AG20443 (cell line): ENCODE measurements at places on chromosomes 4 and X.

- DNase-seq = peak; percentile 78
Measured at GRCh38 chr4:997375-998071, 4.3 kb upstream of the SLC26A1 start.

GRCh38 chr4:17347445-17347844 lies 164.4 kb downstream of the QDPR start:
- peak; percentile 71 for DNase-seq

- DNase-seq = no peak
Measured at GRCh38 chrX:153179131-153179530, at the start of gene MAGEA1. TSS of gene MAGEA1 (plus strand) at chrX:153179284. CDS start at chrX:153182390, 3,106 bp downstream.

DNA sequence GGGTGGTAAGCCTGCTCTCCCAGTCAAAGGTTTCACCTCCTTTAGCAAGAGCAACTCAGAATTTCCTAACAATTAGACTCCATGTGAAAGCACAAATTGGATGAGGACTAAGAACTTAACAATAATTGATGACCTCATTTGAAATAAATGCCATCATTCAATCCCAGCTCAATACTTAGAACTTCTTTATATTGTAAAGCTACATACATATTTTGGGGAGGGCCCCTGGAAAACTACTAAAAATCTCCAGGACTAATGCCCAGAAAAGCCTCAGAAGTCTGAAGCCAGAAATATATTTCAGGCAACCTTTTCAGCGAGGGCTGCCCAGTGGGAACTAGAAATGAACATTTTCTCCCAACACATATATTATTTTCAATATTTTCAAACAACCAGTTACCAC lies 38.1 kb downstream of the AMOT start:
- DNase-seq = no peak

GRCh38 chr4:180706766-180707165 lies 1536.4 kb upstream of the TENM3 start:
- no peak for DNase-seq

DNA sequence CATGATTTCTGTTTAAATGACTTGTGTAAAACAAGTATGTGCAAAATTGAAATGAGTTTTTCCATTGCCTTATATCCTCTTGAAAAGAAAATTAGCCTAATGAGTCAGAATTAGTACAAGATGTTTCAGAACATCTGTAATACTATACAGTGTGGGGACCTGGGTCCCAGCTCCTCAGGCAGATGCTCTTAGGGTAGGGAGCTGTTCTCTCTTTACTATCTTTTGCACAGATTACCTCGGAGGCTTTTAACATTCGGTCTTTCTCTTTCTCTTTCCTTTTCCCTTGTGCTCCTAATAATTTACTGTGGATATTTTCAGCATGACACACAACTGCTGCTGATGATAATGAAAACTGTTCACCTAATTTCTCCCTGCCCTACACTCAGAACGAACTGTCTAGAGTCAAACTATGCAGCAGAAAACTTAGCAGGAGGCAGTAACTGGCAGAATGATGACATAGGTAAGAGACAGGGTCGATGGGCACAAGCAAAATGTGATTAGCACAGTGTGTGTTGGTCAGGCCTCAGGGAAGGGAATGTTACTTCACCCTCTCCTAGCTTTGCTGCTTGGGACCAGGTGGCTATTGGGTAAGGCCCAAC lies 455.3 kb downstream of the PDHA2 start:
- DNase-seq = no peak

- DNase-seq = no peak
Measured at GRCh38 chrX:38407126-38407525, 54.7 kb downstream of the OTC start.

GRCh38 chr4:122346036-122346435 lies 32.8 kb upstream of the ADAD1 start:
- peak; percentile 8 for DNase-seq

DNA sequence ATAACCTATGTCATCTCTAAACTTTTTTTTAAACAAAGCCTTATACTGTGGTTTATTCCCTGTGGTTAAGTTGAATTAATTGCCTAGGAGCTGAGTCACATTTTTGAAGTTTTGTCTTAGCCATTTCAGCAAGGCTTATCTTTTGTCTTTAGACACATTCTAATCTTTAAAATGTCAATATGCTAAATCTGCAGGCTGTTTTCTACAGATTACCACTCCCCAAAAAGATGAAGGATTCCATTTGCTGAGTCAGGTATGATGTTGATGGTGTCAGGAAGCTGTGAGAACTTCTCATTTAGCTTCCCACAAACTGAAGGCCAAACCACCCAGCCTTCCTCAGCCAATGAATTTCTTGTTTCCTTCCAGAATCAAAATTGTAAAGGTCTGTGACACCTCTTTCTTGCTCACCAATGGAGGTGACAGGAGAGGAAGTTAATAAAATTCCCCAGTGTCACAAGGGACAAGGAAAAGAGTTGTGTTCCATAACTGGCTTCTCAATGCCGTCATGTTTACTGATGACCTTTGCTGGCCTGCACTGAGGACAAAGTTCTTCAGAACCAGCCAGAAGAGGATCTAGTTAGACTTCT lies 3.7 kb upstream of the CXCL6 start:
- DNase-seq = no peak

- DNase-seq = peak; percentile 76
Measured at GRCh38 chr4:143294310-143294709, 42.4 kb upstream of the GAB1 start.

- no peak for DNase-seq
Measured at GRCh38 chr4:14070289-14070880, 442.9 kb upstream of the BOD1L1 start.

DNA sequence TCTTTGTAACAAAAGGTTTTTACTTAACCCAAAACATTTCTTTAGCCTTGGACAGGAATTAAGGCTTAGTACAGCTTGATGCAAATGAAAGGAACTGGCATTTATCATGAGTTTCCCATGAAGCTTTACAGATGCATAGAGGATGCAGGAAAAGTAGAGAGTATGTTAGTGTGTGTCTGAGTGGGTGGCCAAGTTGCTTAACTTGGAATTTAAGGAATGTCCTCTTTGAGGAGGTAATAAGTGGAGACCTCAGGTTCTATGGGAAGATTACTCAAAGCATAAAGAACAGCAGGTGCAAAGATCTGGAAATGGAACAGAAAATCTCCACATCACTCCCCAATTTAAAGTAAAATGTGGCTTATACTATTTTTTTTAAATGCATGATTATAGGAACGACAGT lies 457.9 kb downstream of the KCNIP4 start:
- no peak for DNase-seq
